Eye (tissue), 1 donor: ENCODE measurements at places on chromosomes 1 and 21.

DNA sequence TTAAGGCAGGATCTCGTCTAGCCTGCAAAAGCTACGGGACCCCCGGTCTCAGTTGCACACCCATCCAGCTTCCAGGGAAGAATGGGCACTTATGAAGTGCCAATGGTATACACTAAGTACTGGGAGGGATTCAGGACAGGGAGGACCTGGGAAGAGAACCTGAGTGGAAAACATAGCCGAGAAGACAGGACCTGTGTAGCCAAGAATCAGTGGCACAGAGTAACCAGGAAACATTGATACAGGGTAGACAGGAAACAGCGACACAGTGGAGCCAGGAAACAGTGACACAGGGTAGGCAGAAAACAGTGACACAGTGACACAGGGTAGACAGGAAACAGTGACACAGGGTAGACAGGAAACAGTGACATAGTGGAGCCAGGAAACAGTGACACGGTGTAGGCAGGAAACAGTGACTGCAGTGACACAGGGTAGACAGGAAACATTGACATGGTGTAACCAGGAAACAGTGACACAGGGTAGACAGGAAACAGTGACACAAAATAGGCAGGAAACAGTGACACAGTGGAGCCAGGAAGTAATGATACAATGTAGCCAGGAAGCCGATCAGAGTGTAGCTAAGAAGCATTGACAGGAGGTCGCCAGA, 138.0 kb upstream of the ARHGEF16 start:
- DNase-seq, result no peak

DNA sequence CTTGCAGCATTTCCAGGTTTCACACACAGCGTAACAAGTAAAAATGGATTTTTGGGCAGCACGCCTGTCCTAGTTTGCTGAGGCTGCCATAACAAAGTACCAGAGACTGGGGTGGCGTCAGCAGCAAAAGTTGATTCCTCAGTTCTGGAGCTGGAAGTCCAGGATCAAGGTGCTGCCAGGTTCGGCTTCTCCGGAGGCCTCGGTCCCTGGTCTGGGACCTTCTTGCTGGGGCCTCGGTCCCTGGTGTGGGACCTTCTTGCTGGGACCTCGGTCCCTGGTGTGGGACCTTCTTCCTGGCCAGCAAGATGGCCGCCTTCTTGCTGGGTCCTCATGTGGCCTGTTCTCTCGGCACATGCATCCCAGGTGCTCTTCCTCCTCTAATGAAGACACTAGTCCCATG, 104.0 kb downstream of the PDE9A start:
- DNase-seq, result no peak

GRCh38 chr21:32426592-32427051, 14.1 kb downstream of the EVA1C start:
- DNase-seq, result no peak

DNA sequence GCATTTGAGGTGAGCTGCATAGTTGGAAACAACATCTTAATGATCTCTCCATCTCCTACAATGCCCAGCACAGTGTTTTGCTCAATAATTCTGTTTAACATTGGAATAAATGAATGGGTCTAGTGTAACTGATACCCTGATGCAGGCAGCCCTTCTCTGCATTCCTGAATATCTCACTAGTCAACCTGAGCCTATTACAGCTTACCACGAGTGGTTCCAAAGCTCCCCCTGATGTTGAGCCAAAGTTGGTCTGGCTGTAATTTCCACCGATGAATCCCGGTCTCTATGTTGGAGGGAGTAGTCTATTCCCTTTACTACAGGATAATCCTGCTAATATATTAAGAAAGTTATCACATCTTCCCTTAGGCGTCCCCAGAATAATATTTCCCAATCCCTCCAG, 63.8 kb downstream of the ZBTB18 start:
- no peak for DNase-seq

DNA sequence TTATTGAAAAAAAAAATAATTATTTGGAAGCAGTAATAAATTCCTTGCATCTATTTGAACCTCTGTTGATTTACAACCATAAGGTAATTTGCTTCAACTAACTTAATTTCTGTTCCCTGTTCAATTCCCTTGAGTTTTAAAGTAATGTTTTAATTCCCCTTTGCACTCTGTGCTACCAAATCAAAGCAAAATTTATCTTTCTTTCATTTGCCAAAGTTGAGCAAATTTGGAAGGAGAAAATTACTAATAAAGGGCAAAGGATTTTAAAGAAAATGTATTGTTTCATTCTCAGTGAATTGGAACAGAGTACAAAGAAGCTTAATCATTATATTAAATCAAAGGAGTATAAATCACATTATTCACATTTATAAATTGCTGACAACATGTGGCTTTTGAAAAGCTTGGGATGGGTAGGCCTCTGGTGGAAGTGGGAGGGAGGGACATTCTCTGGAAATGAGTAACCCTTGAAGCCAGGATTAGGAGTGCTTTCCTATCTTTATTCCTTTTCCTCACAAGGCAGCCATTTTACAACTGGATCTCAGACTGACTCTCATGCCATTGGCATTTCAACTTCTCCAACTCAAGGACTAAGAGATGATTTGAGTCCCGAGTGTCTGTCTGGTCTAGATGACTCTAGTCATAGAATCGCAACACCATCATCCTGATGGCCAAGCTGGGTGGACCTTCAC, 331.6 kb upstream of the DUSP10 start:
- no peak for DNase-seq

- DNase-seq, result peak; percentile 86
These were observed at the start of gene CSRP1 for GRCh38 chr1:201506557-201507359. CSRP1 (minus strand) TSS chr1:201507123; CDS start chr1:201496303, 10,820 bp downstream.

DNA sequence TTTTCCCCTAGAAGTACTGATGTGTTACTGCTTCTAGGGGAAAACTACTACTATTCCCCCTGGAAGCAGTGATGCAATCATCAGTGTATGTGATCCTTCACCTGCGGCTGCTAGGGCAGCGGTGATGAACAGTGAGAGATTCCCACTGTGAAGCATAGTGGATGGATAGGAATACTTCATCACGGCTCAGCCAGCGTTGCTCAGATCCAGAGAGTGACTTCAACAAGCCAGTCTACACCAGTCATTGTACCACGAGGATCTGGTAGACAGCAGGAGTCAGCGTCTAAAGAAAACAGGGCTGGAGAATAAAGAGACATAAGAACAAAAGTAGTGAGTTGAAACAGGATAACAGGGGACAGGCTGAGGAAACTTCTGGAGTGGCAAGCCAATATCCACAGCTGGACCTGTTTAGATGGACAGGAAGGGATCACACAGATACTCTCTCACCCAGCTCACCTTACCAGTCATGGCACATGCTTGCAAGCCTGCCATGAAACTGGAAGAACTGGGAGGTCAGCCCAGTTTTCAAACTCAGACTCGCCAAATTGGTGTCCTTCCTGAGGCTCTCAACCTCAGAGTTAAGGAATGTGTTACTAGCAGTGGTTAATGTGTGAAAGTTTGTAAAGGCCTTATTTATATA, 42.4 kb upstream of the LRRC52 start:
- no peak for DNase-seq
